ENCODE measurements at places on chromosomes 12 and 14.

DNA sequence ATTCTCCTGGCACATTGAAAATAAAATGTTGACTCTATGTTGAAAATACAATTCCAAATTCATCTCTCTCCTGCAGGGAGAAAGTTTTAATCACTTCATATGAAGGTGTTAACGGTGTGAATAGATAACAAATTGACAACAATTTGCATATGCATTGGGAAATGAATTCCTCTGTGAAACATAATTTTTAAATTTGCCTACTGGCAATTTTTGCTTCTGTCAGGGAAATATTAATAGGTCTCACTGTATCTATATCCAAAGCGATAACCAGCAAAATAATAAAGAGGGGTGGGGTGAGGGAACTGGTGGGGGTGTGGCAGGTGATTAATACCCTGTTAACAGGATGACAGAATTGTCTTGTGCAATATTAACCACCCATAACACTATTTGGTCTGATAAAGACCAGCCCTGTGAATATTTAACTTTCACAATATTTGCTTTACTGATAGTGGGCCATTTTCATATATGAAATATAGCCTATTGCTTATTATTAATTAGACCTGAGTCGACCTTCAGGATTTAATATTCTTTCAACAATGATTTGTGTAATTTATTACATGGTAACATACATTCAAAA lies 239.0 kb upstream of the SSTR1 start:
- DNase-seq: no peak

DNA sequence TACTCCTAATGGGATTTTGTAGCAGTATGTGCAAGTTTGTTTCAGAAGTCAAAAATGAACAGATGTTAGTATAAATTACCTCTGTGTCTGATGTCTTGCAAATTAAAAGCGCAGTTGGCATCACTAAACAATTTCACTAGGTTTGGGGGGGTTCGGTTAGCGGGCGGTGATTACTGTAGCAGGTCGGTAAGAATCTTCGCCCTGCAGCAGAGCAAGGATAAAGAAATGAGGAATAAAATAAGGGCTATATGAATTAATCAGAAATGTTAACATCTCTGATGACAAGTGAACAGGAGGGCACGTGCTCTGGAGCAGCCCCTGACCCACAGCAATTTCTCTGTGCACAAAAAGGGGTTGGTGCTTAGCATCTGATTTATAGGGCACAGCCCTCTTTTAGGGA lies 43.6 kb upstream of the VSX2 start:
- no peak for DNase-seq

- DNase-seq: no peak
These were observed at the start of gene CLEC2D for GRCh38 chr12:9669534-9669933. TSS of gene CLEC2D (plus strand) at chr12:9669713. CDS start at chr12:9669735, 22 bp downstream.

GRCh38 chr12:81207173-81207572 lies 129.3 kb downstream of the ACSS3 start:
- no peak for DNase-seq

DNA sequence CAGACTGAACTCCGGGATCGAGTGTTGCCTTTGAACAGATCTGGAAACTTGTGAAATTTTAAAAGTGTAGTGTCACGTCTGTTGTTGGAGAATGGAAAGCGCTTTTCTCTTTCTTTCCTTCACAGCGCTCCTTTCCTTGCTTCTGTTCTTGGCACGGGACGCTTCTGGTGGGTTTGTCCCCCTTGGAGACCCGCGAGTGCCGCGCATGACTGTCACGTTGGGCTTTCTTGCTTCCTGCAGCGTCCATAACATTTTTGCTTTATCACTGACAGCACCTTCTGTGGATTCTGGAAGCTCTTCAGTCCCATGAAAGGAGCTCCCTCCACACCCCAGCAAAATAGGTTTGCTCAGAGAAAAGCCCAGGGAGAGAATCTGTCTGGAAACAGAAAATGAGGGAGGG lies 193.0 kb upstream of the TMEM132C start:
- no peak for DNase-seq

- DNase-seq: no peak
These were observed 5.8 kb downstream of the BMAL2 start for GRCh38 chr12:27338473-27338872.

- no peak for DNase-seq
These were observed 33.6 kb downstream of the PIWIL1 start for GRCh38 chr12:130371296-130371695.

DNA sequence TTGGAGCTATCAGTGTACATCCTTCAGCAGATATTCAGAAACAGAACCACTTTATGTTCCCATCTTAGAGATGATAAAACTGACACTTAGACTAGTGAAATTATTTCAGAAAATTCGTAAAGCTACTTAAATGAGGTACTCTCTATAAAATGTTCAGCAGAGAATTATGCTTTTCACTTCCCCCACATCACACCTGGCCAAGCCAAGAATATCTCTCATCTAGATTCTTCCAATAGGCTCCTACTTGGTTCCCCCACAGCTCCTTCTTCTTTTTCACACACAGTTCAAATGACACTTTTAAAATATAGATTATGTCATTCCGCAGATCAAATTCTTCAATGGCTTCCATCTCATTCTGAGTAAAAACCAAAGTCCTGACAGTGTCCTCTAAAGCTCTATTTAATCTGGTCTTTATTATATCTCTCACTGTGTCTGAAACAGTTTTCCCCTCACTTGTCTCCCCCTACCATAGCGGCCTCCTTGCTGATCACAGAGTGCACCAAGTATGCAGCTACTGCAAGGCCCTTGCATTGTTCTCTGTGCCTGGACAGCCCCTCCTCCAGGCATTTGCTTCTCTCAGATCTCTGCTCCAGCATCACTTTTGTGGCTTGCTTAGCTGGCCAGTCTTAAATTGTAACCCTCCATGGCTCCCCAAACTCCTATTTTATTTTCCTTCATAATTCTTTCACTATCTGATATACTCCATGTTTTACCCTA lies 736.8 kb upstream of the USP15 start:
- DNase-seq: no peak

DNA sequence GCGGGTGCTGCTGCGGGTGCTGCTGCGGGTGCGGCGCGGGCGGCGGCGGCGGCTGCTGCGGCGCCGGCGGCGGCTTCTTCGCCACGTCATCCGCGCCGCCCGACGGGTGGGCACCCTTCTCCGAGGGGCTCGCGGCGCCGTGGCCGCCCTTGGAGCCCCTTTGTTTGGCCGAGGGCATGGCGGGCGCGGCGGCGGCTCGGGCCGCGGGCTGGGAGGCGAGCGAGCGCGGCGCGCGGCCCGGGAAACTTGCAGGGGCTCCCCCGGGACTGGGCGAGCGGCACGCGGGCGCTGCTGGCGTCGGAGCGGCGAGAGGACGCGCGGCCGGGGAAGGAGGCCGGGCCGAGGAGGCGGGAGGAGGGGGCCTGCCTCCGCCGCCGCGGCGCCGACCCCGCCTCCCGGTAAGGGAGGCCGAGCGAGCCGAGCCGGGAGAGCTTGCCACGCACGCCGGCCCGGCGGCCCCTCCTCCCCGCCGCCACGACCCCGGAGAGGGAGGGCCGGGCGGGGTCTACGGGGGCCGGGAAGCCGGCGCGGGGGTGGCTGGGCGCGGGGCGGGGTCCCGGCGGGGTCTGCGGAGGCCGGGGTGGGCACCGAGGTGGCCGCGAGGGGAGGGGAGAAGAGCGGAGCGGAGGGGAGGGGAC lies at the start of gene CKAP4:
Gene CKAP4, minus strand, starts transcription at position 347 of the 638 bp plus-strand sequence. Its CDS starts 169 bp downstream, at position 178.
- DNase-seq: no peak

DNA sequence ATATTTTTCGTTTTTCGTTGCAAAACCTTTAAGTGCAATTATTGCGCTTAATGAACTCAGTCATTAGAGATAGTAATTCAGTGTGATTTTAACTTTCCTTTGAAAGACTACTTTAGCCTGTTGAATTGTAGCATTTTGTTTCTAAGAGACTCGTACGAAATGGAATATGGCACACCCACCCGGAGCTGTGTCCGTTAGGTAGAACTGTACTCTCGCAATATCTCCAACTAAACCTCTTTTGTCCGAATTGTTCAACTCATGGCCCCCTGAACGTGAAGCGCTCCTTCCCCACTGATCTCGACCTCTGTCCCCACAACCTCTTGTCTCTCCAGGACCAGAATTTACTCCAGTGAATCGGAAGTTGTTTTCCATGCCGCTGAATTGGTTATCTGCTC lies 800 bp downstream of the PCNX4 start:
- no peak for DNase-seq

DNA sequence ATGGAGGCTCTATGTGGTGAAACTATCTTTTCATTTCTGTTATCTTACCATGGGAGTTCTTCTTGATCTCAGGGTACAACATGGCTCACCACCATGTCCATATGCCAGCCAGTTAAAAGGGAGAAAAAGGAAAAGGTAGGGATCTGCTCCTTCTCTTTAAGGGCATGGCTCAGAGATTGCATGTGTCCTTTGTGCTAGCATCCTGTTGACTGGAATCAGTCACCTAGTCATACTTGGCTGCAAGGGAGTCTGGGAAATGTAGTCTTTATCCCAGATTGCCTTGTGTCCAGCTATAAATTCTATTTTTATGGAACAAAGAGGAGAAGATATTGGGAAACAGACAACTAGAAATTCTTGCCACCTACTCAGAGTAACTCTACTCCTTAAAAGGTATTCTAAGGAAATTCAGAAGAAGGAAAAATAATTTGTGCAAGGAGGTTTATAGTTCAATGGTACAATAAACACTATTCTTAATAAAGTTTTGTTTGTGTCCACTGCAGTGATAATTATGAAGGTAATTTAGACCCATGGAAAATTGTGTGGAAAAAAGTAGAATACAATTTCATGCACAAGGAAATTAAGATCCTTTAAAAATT lies 86.4 kb upstream of the RPH3A start:
- DNase-seq: no peak

DNA sequence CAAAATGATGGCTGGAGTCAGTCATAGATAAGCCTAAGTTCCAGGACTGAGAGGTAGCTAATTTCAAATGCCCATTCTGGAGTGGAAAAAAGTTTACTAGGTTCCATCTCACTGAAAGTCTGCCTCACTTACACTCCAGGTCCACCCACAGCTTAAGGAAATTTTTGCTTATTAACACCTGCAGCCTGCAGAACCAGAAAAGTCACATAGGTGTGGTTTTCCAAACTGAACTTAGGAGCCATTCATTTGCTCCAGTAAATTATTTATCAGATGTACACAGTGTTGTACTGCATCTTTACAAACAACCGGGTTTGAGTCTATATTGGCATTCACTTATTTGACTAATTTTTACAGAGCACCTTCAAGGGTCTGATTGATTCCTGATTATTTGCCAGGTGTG lies 157.4 kb upstream of the ARID2 start:
- no peak for DNase-seq

DNA sequence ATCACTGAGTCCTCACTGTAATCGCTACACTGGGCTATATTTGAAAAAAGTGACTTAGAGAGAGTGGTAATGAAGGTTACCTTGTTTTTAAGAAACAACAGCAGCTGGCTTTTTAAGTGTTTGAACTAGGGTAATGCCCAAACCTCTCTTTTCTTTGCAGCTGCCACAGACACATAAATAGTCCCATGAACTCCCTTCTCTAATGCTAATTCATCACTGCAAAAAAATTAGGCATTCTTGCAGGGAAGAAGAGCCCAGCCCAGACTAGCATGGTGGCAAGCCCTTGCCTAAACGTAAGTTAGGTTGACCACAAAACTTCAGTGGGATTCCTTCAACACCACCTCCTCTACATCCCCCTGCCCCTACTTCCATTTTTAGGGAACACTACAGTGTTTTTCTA lies 17.9 kb upstream of the MED6 start:
- no peak for DNase-seq

DNA sequence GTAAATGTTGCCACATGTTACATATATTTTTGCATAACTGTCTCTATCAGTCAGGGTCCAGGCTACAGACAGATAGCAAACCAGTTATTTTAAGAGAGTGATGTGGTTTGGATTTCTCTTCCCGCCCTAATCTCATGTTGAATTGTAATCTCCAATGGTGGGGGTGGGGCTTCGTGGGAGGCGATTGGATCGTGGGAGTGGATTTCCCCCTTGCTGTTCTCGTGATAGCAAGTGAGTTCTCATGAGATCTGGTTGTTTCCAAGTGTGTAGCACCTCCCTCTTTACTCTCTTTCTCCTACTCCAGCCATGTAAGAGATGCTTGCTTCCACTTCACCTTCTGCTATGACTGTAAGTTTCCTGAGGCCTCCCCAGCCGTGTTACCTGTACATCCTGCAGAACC lies 704.2 kb upstream of the TBX3 start:
- DNase-seq: no peak

- DNase-seq: no peak
These were observed 7.3 kb downstream of the GIT2 start for GRCh38 chr12:109988903-109989302.

DNA sequence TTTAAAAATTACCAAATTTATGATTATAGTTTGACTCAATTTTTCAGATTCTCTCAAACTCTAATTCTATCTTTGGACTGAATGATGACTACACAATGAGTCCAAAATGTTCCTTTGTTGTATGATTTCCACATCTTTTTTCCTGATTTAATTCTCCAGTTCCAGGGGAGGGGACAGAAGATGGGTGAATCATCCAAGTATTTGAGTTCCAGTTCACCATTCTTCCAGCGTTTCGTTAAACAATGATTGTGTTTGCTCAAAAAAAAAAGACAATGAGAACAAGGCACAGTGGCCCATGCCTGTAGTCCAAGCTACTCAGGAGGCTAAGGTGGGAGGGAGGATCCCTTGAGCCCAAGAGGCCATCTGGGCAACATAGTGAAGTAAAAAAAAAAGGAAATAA lies 23.8 kb downstream of the BAZ1A start:
- no peak for DNase-seq

DNA sequence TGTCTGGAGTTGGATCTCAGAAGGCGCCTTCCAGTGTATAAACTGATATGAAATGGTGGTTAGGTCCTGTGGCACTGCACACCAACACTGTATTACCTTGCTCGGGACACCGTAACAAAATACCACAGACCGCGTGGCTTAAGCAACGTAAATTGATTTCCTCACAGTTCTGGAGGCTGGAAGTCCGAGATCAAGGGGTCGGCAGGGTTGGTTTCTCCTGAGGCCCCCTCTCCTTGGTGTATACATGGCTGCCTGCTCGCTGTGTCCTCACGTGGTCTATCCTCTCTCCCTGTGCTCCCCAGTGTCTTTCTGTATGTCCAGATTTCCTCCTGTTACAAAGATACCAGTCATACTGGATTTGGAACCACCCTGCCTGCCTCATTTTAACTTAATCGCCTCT lies 128.4 kb downstream of the FBXL14 start:
- DNase-seq: no peak

- no peak for DNase-seq
These were observed 36.2 kb upstream of the NKX2-8 start for GRCh38 chr14:36618641-36619040.

GRCh38 chr12:131102991-131103668 lies 149.4 kb downstream of the ADGRD1 start:
- no peak for DNase-seq
